ENCODE measurements at places on chromosomes 5 and 9.

DNA sequence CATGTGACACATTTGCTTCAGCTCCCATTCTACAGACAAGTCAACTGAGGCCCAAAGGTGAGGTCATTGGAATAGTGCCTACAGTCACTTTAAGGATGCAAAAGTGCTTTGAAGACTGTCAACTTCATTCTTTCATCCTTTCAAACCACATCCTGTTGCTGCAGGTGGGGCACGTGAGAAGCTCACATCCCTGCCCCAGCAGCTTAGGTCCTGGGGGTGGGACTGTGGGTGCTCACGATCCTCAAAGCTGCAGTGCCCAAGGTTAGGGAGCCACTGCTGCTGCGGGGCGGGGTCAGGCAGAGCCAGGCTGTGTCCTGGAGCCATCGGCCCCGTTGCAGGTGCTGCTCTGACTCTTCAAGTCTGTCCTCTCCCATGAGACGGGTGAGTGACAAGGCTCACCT is 57.9 kb upstream of the IER5L start:
- DNase-seq: no peak

- no peak for DNase-seq
Observed at GRCh38 chr9:135849181-135849580, 58.2 kb downstream of the CAMSAP1 start.

GRCh38 chr5:87551911-87552310 is 139.2 kb upstream of the CCNH start:
- no peak for DNase-seq

DNA sequence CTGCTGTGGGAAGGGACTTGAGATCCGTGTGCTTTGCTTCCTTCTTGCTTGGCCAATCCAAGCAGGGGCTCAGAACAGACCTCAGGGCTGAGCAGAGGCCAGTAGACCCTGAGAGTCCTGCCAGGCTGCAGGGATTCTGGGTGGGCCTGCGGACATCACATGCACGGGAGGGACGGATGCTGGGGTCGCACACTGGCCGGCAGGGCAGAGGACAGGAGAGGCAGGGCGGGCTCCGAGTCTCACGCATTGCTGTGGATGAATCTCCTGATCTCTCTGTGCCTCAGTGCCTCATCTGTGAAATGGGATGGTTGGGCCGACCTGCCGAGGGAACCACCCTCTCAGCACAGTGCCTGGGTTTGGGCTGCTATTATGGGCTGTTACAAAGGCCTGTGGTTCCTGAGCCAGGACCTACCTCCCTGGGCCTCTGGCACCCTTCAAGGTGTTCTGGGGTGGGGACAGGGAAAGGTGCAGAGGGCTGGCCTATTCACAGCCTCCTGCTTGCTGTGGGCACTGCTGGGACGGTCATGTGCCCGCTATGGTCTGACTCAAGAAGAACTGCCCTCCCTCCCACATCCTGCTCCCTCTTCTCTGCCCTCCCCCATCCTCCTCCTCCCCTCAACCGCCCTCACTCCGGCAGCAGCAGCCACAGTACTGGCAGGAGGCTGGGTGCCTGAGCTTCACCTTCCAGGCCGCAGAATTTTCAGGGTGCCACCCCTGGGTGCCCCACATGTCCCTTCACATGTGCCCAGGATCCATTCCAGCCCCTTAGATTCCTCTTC is 43.3 kb downstream of the NCS1 start:
- no peak for DNase-seq

- DNase-seq: peak; percentile 72
Observed at GRCh38 chr9:132575005-132575609, 7.3 kb upstream of the BARHL1 start.

GRCh38 chr9:104810421-104811339 is 46.8 kb downstream of the NIPSNAP3B start:
- no peak for DNase-seq

DNA sequence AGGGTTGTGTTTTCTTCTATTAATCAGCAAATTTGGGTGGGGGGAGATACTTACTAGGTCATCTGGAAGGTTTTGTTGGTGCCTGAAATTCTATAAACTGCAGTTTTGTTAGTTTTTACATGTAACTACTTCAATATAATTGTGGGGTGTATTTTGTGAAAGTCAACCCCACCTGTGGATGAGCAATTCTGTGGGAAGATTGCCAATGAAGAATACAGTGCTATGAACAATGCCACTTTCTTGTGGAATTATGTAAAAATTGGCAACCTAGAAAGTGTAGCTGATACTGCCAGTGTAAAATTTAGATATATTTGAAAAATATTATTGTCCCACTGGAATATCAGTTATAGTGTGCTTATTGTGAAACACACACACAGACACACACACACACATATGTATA is 80.7 kb downstream of the VCAN start:
- no peak for DNase-seq

DNA sequence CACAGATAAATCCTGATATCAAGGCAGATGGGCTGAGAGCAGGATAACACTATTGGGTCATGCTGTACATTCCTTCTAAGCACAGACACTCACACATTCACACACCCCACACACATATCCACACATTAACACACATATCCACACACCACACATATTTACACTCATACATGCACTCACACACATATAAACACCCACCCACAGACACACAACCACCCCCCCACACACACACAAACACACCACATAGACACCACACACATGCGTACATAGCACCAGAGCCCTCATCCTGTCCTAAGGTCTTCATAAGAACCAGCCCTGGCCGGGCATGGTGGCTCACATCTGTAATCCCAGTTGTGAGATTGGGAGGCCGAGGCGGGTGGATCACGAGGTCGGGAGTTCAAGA is 322.3 kb upstream of the ADCY2 start:
- no peak for DNase-seq

Data from dorsolateral prefrontal cortex (tissue), 122 donors.